ENCODE measurements at places on chromosomes 1 and 21. TPM values are rescaled to one million over a fixed set of nuclear protein-coding genes. Genes with fewer than 3 reads are reported as not detected.

CD34 gene
- 0.39 TPM for total RNA-seq

IFNLR1 gene
- not detected for total RNA-seq

OR2L13 gene
- total RNA-seq = not detected

PSMB2 gene
- 23.3 TPM for total RNA-seq

SPRR1B gene
- total RNA-seq = not detected
